Natural killer cell treated with Interleukin-12 subunit alpha and Interleukin-12 subunit beta and Interleukin-15 and Interleukin-18, amount 100 ng/mL, for 72 hours (primary cell): ENCODE measurements at places on chromosomes 1 and 21. TPM values are rescaled to one million over a fixed set of nuclear protein-coding genes. Genes with fewer than 3 reads are reported as not detected.

DNA sequence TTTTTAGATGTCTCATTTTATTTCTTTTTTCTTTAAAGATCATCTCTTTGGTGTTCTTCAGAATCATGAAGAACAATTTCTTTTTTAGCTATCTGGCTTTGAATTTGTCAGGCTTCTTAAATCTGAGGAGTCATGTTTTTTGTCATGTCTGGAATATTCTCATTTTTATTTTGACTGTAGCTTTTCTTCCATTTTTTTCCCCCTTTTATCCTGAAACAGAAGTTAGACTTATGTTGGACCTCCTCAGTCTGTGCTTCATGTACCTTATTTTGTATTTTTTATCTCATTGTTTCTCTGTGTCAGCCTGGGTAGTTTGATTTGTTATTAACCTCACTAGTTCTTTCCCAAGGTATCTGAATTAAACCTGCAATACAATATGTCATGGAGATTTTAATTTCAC is 319.2 kb upstream of the ADGRL4 start:
- no peaks in the 10 kb centered on the region for H3K27me3 ChIP-seq
- no peak for DNase-seq
- H3K4me1 ChIP-seq = no peaks in the 10 kb centered on the region
- H3K4me3 ChIP-seq = no peak overlapping the region

DNA sequence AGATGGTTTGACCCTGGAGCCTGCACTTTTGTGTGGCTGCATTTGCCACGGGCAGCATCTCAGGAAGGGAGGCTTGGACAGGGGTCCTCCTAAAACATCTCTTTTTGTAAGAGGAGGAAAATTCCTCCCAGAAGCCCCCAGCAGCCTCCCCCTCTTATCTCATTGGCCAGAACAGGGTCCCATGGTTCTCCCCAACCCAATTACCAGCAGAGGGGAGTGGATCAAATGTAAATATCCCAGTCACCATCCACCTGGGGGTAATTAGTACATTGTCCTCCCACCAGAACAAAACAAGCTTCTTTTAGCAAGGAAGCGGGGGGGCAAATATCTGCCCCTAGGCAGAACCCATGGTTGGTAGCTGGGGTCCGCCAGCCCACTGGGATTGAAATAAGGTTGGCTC is 44.7 kb upstream of the TENT5B start:
- DNase-seq = no peak
- no peak overlapping the region for H3K27ac ChIP-seq
- no peaks in the 10 kb centered on the region for H3K36me3 ChIP-seq
- no peaks in the 10 kb centered on the region for H3K27me3 ChIP-seq
- H3K4me1 ChIP-seq = no peaks in the 10 kb centered on the region

DNA sequence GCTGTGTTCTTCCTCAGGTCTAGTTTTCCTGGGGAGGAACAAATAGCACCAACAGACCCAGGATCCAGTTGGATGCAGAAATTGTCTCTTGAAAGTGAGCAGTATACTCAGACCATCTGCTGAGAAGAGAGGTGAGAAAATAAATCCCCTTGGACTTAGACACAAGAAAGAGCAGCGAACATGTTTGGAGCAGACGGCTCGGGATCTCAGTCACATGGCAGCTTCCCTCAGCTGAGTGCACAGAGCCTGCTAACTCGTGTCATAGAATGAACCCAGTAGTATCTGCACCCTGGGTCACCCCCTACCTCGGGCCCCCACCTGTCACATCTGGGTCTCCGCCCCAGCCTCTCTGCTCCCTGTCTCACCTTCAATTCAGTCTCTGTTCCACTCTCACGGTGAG is 115.6 kb downstream of the CCDC185 start:
- no peak overlapping the region for H3K4me3 ChIP-seq
- no peak overlapping the region for H3K27ac ChIP-seq
- H3K27me3 ChIP-seq = peaks cover 6% of the 10 kb centered on the region
- H3K4me1 ChIP-seq = no peaks in the 10 kb centered on the region
- no peaks in the 10 kb centered on the region for H3K36me3 ChIP-seq
- no peak for DNase-seq

DNA sequence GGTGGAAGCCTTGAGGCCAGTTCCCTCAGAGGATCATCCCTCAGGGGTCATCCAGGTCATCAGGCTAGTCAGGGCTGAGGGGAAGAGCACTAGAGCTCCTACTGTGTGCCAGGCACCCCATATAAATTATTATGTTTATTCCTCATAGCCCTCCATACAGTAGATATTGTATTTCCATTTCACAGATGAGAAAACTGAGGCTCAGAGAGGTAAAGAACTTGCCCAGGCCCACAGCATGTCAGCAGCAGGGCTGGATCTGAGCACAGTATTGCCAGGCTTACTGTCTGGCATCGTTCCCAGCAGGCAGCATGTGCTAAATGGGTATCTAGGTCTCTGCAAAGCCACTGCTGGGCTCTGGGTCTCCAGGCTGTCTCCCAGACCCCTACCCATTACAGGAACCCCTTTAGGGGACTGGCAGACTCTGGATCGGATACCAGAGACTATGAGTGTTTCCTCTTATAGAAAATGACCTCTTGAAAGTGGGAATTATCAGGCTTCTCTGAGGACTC is 153.3 kb downstream of the PTPRU start:
- H3K27me3 ChIP-seq = peaks cover 24% of the 10 kb centered on the region
- no peak overlapping the region for H3K27ac ChIP-seq
- H3K36me3 ChIP-seq = no peaks in the 10 kb centered on the region
- H3K4me3 ChIP-seq = no peak overlapping the region
- H3K4me1 ChIP-seq = no peaks in the 10 kb centered on the region

DNA sequence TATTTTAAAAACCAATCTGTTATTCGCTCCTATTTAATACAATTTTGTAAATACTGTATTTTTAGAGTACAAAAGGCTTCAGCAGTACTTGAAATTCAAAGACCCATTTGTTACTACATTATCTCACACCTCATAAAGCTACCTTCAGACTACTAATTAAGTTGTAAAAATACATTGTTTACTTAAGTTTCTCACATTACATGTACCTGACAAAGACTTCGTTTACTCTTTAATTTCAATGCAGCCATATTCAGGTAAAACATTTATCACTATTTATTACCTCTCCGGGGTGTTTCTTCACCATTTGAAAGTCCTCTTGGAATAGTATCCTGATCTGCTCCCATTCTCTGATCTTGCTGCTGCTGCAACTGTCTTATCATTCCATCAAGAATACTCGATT is 55.2 kb downstream of the BRWD1 start:
- peaks cover 4% of the 10 kb centered on the region for H3K36me3 ChIP-seq
- H3K4me3 ChIP-seq = no peak overlapping the region
- H3K27ac ChIP-seq = no peak overlapping the region
- no peaks in the 10 kb centered on the region for H3K4me1 ChIP-seq

GRCh38 chr21:41280115-41280919 is 36.3 kb upstream of the FAM3B start:
- H3K27ac ChIP-seq = no peak overlapping the region
- H3K4me1 ChIP-seq = peaks cover 4% of the 10 kb centered on the region
- no peak overlapping the region for H3K4me3 ChIP-seq
- peaks cover 15% of the 10 kb centered on the region for H3K27me3 ChIP-seq

DNA sequence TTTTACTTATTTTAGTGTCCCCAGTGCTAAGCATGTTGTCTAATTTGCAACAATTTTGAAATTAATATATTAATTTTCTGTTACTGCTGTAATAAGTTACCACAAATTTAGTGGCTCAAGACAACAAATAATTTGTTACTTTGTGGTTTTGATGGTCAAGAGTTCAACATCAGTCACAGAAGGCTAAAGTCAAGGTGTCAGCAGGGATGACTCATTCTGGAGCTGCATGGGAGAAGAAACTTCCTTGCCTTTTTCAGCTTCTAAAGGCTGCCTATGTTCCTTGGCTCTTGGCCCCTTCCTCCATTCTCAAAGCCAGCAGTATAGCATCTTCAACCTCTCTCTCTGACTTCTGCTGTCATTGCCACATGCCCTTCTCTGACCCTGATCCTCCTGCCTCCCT is 271.8 kb downstream of the HLX start:
- no peak for DNase-seq
- no peaks in the 10 kb centered on the region for H3K36me3 ChIP-seq
- no peak overlapping the region for H3K4me3 ChIP-seq
- no peaks in the 10 kb centered on the region for H3K27me3 ChIP-seq
- no peaks in the 10 kb centered on the region for H3K4me1 ChIP-seq

DNA sequence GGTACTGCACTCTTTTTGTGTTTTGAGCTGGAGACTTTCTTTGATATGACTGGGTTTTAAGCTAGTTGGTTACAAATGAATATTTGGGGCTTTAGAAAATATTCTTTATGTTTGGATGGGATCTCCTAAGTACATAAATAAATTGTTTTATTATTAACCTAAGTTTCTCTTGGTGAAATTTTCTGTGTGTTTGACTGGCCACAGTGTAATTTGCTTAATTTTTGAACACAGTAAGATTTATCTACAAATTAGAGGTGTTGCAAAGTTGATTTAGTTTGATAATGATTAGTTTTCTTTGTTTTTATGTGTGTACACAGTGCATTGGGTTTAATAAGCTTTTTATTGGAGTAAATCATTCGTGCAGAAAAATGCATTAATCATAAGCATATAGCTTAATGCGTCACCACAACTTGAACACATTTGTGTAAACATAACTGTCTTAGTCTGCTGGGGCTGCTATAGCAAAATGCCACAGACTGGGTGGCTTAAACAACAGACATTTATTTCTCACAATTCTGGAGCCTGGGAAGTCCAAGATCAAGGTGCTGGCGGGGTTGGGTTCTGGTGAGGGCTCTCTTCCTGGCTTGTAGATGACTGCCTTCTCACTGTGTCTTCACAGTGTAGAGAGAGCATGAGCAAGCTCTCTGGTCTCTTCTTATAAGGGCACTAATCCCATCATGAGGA is 17.4 kb upstream of the SLC6A9 start:
- H3K27ac ChIP-seq = no peak overlapping the region
- H3K36me3 ChIP-seq = no peaks in the 10 kb centered on the region
- H3K4me1 ChIP-seq = peaks cover 9% of the 10 kb centered on the region
- H3K4me3 ChIP-seq = no peak overlapping the region
- no peak for DNase-seq

DNA sequence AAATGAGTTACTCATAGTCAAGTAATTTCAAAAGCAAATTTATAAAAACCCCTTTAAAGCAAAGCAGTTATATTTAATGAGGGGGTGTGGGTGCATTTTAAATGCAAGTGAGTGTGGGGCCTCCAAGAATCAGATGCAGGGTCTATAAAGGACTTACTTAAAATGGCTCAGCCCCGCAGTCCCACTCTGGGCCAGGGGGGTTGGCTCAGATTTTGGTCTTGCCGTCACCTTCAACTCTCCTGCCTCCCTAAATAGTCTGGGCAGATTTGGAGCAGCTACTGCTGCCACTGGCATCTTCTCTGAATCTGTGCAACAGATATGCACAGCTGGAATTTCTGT is 16.2 kb downstream of the AMPD2 start:
- peaks cover 6% of the 10 kb centered on the region for H3K27me3 ChIP-seq
- H3K4me3 ChIP-seq = no peak overlapping the region
- no peak for DNase-seq
- H3K36me3 ChIP-seq = no peaks in the 10 kb centered on the region
- H3K4me1 ChIP-seq = peaks cover 5% of the 10 kb centered on the region

GRCh38 chr1:109722908-109723691 is 11.0 kb downstream of the GSTM5 start:
- H3K36me3 ChIP-seq = no peaks in the 10 kb centered on the region
- H3K27ac ChIP-seq = no peak overlapping the region
- H3K4me3 ChIP-seq = no peak overlapping the region
- no peaks in the 10 kb centered on the region for H3K4me1 ChIP-seq

DNA sequence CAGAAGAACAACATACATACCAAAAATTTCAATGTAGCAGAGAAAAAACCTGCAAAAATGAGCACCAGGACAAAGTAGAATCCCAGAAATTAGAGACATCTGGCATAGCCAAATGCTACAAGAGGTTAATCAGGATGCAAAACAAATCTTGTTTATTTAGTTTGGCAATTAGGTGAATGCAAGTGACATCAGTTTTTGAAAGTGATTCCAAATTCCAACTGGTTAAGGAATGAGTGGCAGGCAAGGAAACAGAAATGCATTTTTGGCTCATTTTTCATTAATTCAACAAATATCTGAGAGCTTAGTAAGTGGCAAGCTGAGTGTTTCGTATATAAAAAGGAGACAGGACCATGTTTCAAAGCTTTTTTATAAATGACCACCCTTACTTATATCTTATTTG is 21.3 kb downstream of the SCAF4 start:
- no peaks in the 10 kb centered on the region for H3K27me3 ChIP-seq
- no peak for DNase-seq
- H3K27ac ChIP-seq = no peak overlapping the region
- H3K36me3 ChIP-seq = no peaks in the 10 kb centered on the region
- H3K4me3 ChIP-seq = no peak overlapping the region

- no peak overlapping the region for H3K4me3 ChIP-seq
- no peak overlapping the region for H3K27ac ChIP-seq
- no peak for DNase-seq
- no peaks in the 10 kb centered on the region for H3K27me3 ChIP-seq
- peaks cover 10% of the 10 kb centered on the region for H3K36me3 ChIP-seq
Observed at GRCh38 chr21:28580585-28580984, 412.1 kb downstream of the LTN1 start.

DNA sequence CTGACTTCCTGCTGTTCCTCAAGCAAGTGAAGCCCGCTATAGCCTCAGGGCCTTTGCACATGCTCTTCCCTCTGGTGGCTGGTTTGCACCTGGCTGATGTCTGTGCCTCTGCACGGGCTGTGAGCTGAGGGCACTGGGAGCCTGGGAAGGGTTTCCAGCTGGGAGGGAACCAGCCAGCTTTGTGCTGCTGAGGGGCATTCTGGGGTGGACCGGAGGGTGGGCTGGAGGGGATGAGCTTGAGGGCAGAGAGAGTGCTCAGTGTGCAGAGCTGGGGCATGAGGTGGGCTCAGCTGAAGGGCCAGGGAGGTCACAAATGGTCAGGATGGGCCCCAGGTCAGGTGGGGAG is 305.7 kb downstream of the MATN1 start:
- no peak overlapping the region for H3K27ac ChIP-seq
- DNase-seq = no peak
- no peaks in the 10 kb centered on the region for H3K27me3 ChIP-seq
- H3K4me3 ChIP-seq = no peak overlapping the region
- H3K4me1 ChIP-seq = no peaks in the 10 kb centered on the region
- H3K36me3 ChIP-seq = no peaks in the 10 kb centered on the region

DNA sequence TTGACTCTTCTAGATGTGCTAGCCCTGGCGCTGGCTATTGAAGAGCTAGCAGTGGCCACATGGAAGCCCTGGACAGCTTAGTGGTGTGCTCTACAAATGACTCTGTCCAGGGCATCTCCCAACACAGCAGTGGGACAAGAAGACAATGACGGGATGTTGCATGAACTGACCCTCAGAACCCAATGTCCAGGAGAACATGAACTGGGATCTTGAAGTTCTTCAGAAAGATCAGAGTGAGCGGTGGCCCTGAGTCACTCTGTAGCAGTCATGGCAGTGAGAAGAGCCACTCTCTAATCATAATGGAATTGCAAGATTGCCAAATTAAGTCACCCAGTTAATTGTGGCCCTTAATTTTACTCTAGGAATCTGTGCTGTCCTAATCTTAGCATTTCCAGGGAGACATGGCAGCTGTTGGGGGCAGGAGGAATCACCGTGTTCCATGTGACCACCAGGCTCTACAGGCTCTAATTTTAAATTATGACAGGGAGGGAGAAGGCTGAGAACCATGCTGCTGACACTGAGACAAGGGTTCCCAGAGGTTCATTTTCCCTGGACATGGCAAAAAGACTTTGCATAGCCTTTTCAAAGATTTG is 10.2 kb upstream of the OBSCN start:
- peaks cover 16% of the 10 kb centered on the region for H3K36me3 ChIP-seq
- no peaks in the 10 kb centered on the region for H3K27me3 ChIP-seq
- no peaks in the 10 kb centered on the region for H3K4me1 ChIP-seq
- DNase-seq = no peak
- H3K27ac ChIP-seq = no peak overlapping the region

The RHD gene
- total RNA-seq = not detected

The TRABD2B gene
- total RNA-seq = not detected

The CR2 gene
- not detected for total RNA-seq

The DNM3 gene
- total RNA-seq = 1.5 TPM

The EPHB2 gene
- not detected for total RNA-seq

The SPRR4 gene
- not detected for total RNA-seq

The SLC44A3 gene
- total RNA-seq = not detected

The CSMD2 gene
- total RNA-seq = not detected

The CD2 gene
- total RNA-seq = 71.4 TPM
